ENCODE measurements at places on chromosomes 3 and 15.

GRCh38 chr15:42891569-42891968, 29.0 kb downstream of the TTBK2 start:
- DNase-seq: no peak

- DNase-seq: no peak
Measured at GRCh38 chr3:19215427-19215826, 67.1 kb downstream of the KCNH8 start.

GRCh38 chr3:146469150-146470017, at the start of gene PLSCR2:
Gene PLSCR2 (minus strand): TSS chr3:146469561. CDS start chr3:146459904, 9,657 bp downstream.
- DNase-seq: peak; percentile 84

GRCh38 chr3:170387950-170388349, 30.4 kb downstream of the SKIL start:
- no peak for DNase-seq

- no peak for DNase-seq
Measured at GRCh38 chr3:55688154-55688553, 201.0 kb upstream of the WNT5A start.

DNA sequence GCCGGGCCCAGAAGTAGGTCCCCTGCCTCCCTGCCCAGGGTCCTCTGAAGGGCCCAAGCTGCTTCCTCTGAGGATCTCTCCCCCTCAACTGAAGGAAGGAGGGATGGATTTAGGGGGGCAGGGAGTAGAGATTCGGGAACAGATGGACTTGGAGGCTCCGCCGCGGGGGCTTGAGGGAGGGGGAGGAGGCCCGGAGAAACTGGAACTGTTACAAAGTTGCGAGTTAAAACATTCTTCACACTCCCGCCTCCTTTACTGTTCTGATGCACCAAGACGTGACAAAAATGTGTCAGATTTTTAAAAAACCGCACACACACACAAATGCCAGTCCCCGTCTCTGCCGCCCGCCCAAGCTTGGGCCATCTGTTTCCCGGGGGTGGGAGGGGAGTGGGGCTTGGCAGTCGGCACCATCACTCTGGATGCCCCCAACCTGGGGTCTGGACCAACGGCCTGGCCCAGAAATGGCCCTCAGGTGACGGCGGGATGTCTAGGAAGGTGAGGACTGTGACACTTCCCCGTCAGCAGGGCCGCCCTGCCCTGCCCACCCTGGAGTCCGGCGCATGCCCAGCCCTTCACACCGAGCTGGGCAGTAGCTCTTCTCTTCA, 25.0 kb upstream of the LINGO1 start:
- no peak for DNase-seq

DNA sequence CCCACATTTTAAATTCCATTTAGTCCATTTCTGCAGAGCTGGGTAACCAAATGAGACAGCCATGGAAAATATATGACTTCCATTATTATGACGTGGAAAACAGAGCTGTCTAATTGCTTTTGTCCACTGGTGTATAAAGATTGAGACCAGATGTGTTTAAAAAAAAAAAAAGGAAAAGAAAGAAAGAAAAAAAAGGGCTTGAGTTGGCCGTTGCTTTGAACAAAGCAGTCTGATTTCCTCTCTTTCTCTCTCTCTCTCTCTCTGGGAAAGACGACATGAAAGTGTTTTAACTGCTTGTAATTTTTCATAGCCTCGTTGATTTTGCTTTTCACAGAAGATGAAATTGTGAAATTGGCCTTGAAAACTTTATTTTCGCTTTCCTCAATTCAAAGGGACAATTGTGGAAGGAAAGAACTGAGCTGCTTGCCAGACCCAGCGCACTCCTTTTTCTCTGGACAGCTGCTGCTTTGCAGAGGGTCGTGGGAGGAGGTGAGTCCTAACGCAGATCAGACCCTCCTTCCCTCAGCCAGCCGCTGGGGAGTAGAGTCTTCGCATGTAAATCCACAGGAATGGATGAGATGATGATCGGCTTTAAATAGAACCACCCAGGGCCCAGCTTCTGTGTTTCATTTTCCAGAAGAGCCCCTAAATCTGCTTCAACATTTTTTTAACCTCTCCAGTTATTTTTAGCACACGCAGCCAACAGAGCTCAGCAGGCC, 42.8 kb upstream of the UBE2E1 start:
- no peak for DNase-seq

DNA sequence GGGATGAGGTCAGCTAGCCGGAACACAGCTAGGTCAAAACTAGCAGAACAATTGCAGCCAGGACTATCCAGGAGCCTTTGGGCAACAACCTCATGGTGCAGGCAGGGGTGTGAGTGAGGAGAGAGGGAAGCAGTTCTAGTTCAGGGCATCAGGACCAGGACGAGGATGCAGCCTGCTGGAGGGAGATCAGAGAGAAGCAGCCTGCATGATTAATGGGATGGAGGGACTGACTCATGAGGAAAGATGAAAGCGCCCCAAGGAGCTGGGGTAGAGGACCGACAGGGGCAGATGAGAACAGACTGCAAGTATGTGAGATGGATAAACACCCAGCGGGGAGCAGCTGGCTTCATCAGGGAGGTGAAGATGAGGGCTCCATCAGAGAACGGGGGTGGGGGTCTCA, 37.9 kb upstream of the LRTM1 start:
- no peak for DNase-seq

GRCh38 chr15:93249623-93250022, 160.6 kb upstream of the RGMA start:
- DNase-seq: no peak

DNA sequence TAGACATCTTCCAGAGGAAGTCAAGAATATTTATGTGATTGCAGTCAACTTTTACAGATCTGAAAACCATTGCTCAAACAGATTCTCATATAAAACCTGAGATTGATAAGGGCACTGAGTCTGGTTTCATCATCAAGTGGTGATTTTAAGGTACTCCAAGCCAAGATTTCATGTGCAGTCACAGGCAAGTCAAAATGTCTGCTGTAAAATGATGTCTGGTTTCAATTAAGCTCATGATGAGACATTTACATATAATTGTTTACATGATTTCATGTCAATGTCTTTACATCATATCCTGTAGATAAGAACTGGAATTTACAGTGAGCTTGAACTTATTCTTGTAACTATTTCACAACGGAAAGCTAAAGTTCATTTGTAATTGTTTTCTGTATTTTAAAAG, 1215.5 kb downstream of the ROBO2 start:
- no peak for DNase-seq

DNA sequence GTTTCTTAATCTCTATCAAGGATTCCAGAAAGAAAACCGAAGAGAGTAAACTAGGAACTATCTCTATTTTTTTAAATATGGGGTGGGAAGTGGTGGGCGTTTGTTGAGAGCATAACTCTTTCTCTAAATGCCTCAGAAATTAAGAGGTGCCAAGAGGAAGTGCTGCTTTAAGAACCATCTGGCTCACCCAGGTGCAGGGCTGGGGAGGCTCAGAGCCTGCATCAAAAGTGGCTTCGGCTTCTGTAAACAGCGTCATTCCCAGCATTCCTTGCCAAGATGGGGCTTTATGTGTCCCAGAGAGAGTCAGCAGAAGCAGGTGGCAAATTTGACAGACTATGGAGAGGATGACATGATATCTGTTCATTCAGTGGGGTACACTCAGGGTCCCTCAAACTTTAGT, 123.3 kb upstream of the BFSP2 start:
- no peak for DNase-seq

GRCh38 chr3:97871801-97872524, 50.2 kb downstream of the CRYBG3 start:
- DNase-seq: peak; percentile 22

GRCh38 chr3:77319711-77320110, 279.8 kb downstream of the ROBO2 start:
- no peak for DNase-seq

GRCh38 chr3:117168896-117169295, 459.3 kb downstream of the TUSC7 start:
- DNase-seq: no peak

- peak; percentile 24 for DNase-seq
Measured at GRCh38 chr3:11154036-11154952, at the start of gene HRH1. Gene HRH1 (plus strand): TSS chr3:11154493. CDS start chr3:11259038, 104,545 bp downstream.

DNA sequence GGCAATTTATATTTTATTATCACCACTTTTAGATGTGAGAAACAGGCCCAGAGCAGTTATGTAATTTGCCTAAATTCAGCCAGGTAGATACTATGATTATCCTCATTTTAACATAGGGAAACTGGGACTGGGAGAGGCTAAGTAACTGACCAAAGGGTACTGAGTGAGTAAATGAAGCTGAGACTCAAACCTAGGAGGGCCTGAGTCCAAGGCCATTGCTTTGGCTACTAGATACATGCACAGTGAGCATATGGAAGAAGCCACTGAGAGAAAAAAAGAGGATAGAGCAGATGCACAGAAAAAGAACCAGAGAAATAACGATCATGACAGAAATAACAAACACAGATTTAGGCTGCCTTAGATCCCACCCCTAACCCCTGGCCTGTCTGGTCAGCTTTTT, 33.6 kb downstream of the USF3 start:
- DNase-seq: no peak

DNA sequence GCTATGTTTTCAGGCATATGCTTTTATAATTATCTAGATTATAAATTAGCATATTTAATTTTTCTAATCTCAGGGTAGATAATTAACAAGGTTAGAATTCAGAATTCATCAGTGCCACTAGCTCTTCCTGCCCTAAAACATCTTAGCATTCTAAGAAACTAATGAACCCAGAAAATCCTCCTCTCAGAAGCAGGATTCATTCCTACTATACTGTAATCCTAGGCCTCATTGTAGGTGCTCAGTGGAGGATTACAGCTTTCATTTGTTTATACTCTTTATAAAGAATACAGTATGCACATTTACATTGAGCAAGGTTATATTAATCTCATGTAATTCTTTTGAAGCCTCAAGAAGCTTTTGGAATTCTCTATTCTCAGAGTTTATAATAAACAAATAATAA, 20.9 kb downstream of the ACAD11 start:
- DNase-seq: no peak

DNA sequence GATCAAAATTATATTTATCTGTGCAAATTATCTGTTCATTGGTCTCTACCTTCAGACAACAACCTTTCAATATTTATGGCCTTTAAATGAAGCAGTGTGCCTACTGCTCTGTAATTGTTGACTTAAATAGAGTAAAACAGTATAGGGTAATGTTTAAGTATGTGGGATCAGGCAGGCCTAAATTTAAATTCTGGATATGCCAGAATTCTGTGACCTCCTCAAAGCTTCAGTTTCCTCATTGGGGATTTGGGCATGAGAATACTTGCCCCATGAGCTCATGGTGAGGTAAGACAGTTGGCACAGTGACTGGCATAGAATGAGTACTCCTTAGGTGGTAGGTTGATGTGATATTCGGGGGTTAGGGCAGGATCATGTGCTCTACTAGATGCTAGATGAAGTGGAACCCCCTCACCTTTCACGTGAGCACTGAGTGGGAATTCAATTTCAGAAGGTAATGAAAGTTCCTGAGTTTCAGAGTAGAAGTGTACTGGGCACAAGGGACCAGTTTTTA, 14.9 kb downstream of the ARL8B start:
- DNase-seq: no peak

GRCh38 chr3:71056327-71056726, 527.2 kb downstream of the FOXP1 start:
- DNase-seq: no peak

- no peak for DNase-seq
Measured at GRCh38 chr3:145898487-145898886, 262.5 kb downstream of the PLOD2 start.

GRCh38 chr15:54582863-54583643, 604.8 kb downstream of the UNC13C start:
- no peak for DNase-seq

DNA sequence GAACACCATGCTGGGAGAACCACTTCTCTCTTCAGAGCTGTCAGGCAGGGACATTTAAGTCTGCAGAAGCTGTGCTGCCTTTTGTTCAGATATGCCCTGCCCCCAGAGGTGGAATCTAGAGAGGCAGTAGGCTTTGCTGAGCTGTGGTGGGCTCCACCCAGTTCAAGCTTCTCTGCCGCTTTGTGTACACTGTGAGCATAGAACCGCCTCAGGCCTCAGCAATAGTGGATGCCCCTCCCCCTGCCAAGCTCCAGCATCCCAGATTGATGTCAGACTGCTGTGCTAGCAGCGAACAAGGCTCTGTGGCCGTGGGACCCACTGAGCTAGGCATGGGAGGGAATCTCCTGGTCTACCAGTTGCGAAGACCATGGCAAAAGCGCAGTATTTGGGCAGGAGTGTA, 121.6 kb downstream of the NFKBIZ start:
- DNase-seq: no peak

DNA sequence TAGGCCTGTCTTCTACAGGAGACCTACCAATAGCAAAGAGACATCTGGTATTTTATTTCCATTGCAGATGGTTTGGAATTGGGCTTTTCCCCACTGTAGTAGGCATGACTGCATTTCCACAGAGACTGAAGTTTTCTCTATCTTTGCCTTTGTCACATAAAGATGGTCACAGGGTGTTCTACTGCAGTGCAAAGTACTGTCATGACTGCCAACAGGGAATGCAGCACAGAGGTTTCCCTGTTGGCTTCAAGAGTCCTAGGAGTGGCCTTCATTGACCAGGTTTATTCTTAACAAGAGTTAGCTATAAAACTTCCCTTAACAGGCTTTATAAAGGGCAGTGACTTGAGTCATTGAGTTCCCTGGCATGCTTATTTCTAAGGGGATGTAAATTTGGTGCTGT, 36.8 kb upstream of the TM4SF4 start:
- DNase-seq: no peak

DNA sequence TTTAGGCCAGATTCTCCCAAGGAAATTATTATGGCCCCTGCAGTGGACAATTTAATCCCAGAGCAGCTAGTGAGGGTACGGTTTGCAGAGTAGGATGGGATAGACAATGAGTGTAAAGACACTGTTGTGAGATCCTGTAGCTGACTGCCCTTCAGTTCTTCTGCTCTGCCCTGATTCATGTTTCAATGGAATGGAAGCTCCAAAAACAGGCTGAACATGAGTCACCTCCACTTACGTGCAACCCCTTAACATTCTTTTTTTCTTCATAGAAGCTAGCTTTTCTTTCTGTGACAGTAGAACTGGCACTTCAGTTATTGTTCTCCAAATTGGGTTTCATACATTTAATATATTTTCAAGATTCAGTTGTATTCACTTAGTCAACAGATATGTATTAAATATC, 32.1 kb downstream of the CLDN18 start:
- DNase-seq: no peak

GRCh38 chr3:127226457-127226856, 33.5 kb downstream of the PRR23E start:
- DNase-seq: no peak

DNA sequence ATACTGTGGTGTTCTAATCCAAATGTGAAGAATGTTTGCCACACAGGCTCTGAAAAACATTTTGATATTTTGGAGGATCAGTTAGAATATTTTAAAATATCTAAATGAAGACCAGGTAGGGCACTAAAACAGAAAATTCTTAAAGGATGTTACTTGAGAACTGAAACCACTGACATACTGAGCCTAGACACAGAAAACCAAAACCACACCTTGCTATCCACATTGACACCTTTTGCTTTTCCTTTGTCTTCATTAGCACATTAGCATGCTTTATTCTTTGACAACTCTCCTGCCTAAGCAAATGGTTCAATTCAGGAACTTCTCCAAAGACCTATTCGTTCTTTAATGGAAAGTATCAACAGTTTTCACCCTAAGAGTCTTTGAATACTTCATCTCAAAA, 835.9 kb upstream of the GRM7 start:
- DNase-seq: no peak

GRCh38 chr3:53232641-53233377, 23.0 kb downstream of the TKT start:
- no peak for DNase-seq
